ENCODE measurements at places on chromosomes 4 and X.

GRCh38 chr4:147571036-147571770, 46.0 kb upstream of the TMEM184C start:
- DNase-seq, result no peak

DNA sequence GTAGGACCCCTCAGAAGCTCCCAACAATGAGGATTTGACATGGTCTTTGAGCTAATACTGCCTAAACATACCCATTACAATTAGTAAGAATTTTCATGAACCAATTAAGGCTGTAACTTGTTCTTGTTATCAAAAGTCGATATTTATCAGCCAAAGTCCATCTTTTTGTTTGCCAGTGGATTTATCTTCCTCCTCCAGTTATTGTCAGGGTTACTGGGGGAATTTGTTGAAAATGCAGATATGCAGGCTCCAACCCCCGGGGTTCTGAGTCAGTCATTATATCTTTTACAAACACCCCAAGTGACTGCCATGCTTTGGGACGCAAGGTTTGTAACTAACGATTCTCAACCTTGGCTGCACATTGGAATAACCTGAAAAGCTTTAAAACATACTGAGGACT, 338.8 kb upstream of the PPARGC1A start:
- DNase-seq, result no peak

DNA sequence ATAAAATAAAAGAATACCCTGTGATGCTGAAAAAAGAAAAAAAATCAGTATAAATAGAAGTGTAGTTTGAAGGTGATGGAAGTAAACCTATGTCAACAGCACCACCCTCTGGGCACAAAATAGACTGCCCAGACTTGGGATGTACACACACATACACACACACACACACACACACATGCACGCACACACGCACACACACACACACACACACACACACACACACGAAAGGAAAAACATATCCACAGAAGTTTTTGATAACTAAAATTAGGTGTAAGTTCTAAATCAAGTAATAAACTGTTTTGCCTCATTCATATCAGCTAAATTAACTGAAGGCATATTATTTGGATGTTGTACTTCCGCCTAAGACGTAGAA, 40.5 kb downstream of the ANXA5 start:
- no peak for DNase-seq

DNA sequence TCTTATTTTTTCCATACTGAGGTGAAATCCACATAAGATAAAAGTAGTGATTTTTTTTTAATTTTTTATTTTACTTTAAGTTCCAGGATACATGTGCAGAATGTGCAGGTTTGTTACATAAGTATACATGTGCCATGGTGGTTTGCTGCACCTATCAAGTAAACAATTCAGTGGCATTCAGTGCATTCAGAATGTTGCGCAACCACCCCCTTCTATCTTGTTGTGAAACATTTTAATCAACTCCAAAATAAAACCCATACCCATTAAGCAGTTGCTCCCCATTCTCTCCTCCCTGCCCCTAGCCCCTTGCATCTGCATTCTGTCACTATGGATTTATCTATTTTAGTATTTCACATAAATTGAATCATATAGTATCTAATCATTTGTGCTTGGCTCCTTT, 121.2 kb downstream of the KLHL13 start:
- no peak for DNase-seq

GRCh38 chrX:3362956-3363355, 16.5 kb upstream of the MXRA5 start:
- no peak for DNase-seq

DNA sequence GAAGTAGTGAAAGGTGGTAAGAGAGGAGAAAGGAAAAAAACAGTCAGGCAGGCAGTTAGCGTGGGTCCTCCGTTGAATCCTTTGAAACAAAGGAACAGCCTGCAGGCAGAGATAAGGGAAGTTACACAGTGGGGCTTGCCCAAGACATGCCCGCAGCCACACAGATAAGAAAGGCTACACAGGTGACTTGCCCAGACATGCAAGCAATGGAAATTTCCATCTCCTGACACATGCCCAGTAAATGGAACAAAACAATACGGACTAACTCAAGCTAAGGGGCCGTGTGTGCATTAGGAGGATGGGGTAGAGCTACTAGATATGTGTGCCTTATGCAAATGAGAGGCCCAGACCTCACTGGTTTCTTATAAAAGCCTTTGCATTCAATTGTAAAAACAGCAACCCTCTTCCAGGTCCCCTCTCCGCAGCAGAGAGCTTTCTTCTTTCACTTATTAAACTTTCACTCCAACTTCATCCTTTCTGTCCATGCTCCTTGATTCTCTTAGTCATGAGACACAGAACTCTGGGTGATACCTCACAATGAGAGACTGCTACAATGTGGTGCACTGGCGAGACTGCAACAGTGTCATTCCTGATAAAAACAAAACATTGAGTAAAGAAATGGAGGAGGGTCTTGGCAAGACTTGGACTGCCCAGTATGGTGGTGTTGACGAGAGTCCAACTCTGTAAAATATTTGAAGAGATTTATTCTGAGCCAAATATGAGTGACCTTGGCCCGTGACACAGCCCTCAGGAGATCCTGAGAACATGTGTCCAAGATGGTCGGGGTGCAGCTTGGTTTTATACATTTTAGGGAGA, 997.4 kb upstream of the PRKX start:
- no peak for DNase-seq

- DNase-seq, result no peak
Observed at GRCh38 chr4:67935888-67936287, 27.4 kb downstream of the TMPRSS11A start.

DNA sequence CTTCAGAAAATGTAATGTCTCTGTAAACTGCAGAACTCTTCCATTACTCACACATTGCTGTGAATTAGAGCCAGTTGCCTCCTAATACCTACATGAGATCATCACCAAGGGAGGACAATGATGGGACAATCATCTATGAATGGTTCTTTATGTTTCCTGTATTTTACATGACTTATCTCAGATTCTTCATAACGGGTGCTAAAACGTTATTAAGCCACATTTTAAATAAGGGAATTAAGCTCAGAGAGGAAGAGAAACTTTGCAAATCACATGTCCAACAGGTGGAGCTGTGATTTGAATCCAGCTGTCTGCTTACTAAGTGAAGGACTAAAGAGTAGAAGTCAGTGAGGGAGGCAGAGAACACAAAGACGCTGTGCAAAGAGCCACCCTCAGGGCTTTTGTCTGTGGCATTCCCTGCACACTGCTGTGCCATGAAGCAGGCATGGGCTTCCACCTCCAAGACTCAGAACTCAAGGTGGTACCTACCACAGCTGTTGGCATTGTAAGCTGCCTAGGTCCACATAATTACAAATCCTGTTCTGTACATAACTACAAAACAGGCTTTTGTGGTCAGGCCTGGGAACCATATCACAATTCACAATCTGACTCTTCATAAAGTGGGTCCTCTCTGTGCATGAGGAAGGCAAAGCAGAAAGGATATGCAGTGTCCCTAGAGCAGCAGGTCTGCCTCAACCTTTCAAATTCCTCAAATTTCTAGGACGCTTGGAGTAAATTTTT, 12.8 kb downstream of the TBC1D9 start:
- DNase-seq, result no peak

DNA sequence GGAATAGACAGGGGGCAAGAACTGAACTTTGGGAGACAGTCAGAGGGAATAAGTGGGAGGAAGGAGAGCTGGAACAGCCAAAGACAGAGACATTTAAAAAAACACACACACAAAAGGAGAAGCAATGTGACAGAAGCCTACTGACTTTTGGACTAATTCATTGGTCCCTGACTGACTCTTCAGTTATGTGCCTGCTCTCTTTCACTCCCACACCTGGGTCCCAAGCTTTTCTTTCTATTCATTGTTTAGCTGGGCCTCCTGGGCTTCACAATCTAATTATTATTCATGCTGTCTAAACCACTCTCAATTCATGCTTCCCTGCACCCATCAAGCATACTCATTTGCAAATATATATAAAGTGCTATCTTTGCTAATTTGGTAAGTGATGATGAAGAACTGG, 139.2 kb upstream of the IRS4 start:
- no peak for DNase-seq

DNA sequence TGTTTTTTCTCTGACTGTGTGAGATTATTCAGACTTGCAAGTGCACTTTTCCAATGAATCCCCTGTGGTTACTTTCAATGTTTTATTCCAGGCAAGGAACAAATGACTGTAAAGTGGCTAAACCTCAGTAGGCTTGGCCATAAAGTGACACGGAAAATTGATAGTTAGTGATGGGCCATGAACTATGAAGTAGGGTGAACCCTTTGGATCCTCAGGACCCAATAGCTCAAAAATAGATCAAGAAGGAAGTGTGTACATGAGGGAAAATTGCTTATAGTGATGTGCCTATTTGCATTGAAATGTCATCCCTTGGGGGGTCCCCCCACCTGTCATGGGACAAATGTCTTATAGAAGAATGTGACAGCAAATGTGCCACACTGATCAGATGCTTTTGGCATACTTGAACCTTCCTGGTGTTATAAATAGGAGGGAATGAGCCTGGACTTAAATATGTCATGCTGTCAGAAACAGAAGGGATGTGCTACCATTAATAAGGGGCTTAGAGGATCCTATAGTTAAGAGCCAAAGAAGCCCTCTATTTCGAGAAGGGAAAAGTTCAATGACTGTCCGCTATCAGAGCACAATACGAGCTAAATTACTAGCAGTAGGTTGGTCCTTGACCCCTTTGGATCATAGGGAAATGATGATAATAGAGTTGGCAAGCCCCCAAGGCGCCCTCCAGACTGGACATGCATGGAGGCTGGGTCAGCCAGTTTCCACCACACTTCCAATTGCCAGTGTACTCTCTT, 30.3 kb downstream of the SLC16A2 start:
- no peak for DNase-seq

DNA sequence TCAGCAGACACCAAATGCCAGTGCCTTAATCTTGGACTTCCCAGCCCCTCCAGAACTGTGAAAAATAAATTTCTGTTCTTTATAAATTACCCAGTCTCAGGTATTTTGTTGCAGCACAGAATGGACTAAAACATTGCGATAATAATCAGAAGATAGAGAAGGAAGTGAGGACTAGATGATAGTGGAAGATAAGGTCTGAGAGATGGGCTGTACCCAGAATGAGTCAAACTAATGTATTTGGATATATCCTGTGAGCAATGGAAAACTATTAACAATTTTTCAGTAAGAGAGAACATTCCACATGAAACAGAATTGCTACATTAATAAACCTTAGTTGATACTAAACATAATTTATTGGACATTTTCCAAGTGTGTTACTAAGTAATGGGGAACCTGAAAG, 93.3 kb downstream of the FANCB start:
- DNase-seq, result no peak

Measured in CD4-positive, alpha-beta T cell treated with Interferon alpha-2 for 1 hour (primary cell).